ENCODE measurements at places on chromosomes 4 and X. TPM values are rescaled to one million over a fixed set of nuclear protein-coding genes. Genes with fewer than 3 reads are reported as not detected.

The RBM47 gene
- 5.7 TPM for total RNA-seq

The DCAF8L2 gene
- not detected for total RNA-seq

The TIMM17B gene
- 58.3 TPM for total RNA-seq

The AMBN gene
- not detected for total RNA-seq

The CLGN gene
- total RNA-seq, result 84.9 TPM

The PAGE5 gene
- not detected for total RNA-seq

The GC gene
- not detected for total RNA-seq

All from heart right ventricle (tissue), 16 donors.